Cardiac muscle cell (in vitro differentiated cells and primary cell): ENCODE measurements at places on chromosomes 11 and 22.
A peak's percentile ranks its signal among the peaks of the same experiment; 100 is the strongest.

DNA sequence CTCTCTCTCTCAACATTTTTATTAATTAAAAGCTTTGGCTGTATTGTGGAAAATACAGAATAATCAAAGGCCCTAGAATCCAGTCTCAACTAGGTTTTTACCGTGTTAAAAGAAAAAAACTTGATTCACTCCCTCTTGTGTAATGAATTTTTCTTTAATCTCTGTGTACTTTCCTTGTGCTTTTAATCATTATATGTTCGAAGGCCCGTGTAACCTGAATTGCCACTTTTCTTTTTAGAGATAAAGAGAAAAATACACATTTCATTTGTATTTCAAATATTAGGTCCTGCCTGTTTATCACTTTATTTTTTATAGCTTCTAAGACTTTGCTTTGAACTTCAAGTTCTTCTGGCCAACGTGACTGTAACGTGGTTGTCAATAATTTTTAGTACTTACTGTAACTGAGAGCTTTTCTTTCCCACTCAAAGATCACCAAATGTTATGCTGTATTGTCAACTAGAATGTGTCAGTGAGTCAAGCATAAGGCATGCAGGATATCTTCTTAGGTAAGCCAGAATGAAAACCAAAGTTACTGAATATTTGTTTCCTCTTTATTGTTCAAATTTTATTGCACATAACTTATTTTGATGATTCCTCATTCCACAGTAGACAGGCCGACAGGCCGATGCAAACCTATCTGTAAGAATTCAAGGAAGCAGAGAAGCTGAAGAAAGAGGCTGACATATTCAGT, 23.3 kb upstream of the FAR1 start:
- no peaks in the 10 kb centered on the region for H3K36me3 ChIP-seq
- H3K27me3 ChIP-seq, result no peaks in the 10 kb centered on the region
- H3K4me3 ChIP-seq, result no peak overlapping the region
- H3K27ac ChIP-seq, result no peak overlapping the region

- peak overlapping the region; percentile 88 for H3K27ac ChIP-seq
- H3K4me1 ChIP-seq, result peaks cover 51% of the 10 kb centered on the region
- no peaks in the 10 kb centered on the region for H3K36me3 ChIP-seq
- DNase-seq, result no peak
Observed at GRCh38 chr11:100302824-100303223, 384.3 kb upstream of the ARHGAP42 start.

DNA sequence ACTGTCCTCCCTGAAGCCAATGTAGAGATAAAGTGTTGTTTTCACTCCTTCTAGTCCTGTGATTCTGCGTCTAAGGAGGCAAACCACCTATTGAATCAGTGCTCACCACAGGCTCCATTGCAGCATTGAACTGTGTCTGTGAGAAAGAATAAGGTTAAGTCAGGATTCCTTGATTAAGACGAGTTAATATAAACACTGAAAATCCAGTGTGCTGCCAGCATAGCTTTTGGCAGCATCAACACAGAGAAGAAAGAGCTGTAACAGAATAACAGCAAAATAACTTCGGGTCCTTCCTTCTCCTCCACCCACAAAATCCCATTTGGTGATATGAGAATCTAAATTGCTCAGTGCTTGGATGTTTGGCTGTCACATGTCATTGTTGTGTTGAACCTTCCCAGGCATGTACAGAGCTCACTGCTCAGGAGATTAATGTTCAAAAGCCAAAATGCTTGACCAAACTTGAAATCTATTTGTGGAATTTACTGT, 185.2 kb upstream of the DDI1 start:
- H3K4me3 ChIP-seq, result no peak overlapping the region
- H3K36me3 ChIP-seq, result no peaks in the 10 kb centered on the region
- no peaks in the 10 kb centered on the region for H3K27me3 ChIP-seq
- H3K4me1 ChIP-seq, result peaks cover 22% of the 10 kb centered on the region
- H3K27ac ChIP-seq, result no peak overlapping the region
- DNase-seq, result peak; percentile 70

- H3K27me3 ChIP-seq, result no peaks in the 10 kb centered on the region
- DNase-seq, result no peak
- H3K27ac ChIP-seq, result no peak overlapping the region
- H3K4me1 ChIP-seq, result peaks cover 32% of the 10 kb centered on the region
- no peaks in the 10 kb centered on the region for H3K36me3 ChIP-seq
Observed at GRCh38 chr22:43002202-43002586, 12.8 kb downstream of the PACSIN2 start.

GRCh38 chr11:131938351-131938751, 567.9 kb downstream of the NTM start:
- H3K4me1 ChIP-seq, result no peaks in the 10 kb centered on the region
- H3K27me3 ChIP-seq, result peaks cover 12% of the 10 kb centered on the region
- no peak overlapping the region for H3K4me3 ChIP-seq
- H3K36me3 ChIP-seq, result no peaks in the 10 kb centered on the region
- DNase-seq, result no peak

- H3K4me1 ChIP-seq, result no peaks in the 10 kb centered on the region
- H3K27ac ChIP-seq, result no peak overlapping the region
- no peak overlapping the region for H3K4me3 ChIP-seq
- H3K27me3 ChIP-seq, result no peaks in the 10 kb centered on the region
Observed at GRCh38 chr11:10377183-10377582, 72.3 kb downstream of the ADM start.

DNA sequence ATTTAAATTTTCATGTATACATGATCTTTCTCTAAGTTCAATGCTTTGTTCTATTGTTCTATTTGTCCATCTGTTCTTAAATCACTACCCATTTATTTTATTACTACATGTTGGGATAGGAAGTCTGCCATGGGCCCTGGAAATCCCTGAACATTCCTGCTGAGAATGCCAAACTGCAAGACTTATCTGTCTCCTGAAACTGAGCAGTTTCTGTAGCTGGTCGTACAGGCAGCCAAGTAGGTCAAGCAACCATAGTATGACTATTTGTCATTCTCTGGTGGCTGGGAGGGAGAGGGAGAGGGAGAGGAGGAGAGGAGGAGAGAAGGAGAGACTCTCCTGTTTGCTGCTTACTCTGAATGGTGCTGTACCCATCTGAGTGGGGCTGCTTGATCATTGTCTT, 82.8 kb upstream of the SNX19 start:
- H3K4me3 ChIP-seq, result no peak overlapping the region
- no peaks in the 10 kb centered on the region for H3K36me3 ChIP-seq
- peaks cover 4% of the 10 kb centered on the region for H3K27me3 ChIP-seq
- H3K4me1 ChIP-seq, result no peaks in the 10 kb centered on the region

- no peak overlapping the region for H3K4me3 ChIP-seq
- peaks cover 3% of the 10 kb centered on the region for H3K4me1 ChIP-seq
- no peak overlapping the region for H3K27ac ChIP-seq
- H3K36me3 ChIP-seq, result peaks cover 31% of the 10 kb centered on the region
Observed at GRCh38 chr22:49785046-49785521, 42.6 kb downstream of the BRD1 start.

GRCh38 chr11:68859123-68859522, 17.4 kb upstream of the CPT1A start:
- no peaks in the 10 kb centered on the region for H3K4me1 ChIP-seq
- no peak overlapping the region for H3K4me3 ChIP-seq
- H3K27me3 ChIP-seq, result peaks cover 19% of the 10 kb centered on the region
- no peak overlapping the region for H3K27ac ChIP-seq
- H3K36me3 ChIP-seq, result no peaks in the 10 kb centered on the region
- no peak for DNase-seq

GRCh38 chr11:69446108-69446507, 35.4 kb upstream of the LINC01488 start:
- H3K36me3 ChIP-seq, result no peaks in the 10 kb centered on the region
- H3K27me3 ChIP-seq, result no peaks in the 10 kb centered on the region
- no peak overlapping the region for H3K4me3 ChIP-seq
- DNase-seq, result peak; percentile 53
- H3K27ac ChIP-seq, result no peak overlapping the region
- H3K4me1 ChIP-seq, result peaks cover 9% of the 10 kb centered on the region

- H3K36me3 ChIP-seq, result peaks cover 2% of the 10 kb centered on the region
- no peak overlapping the region for H3K27ac ChIP-seq
- no peaks in the 10 kb centered on the region for H3K27me3 ChIP-seq
- H3K4me3 ChIP-seq, result no peak overlapping the region
- H3K4me1 ChIP-seq, result peaks cover 13% of the 10 kb centered on the region
Observed at GRCh38 chr11:113255096-113255495, 59.3 kb upstream of the TTC12 start.

GRCh38 chr11:118883368-118884071, at the start of gene CXCR5:
CXCR5 (plus strand) TSS chr11:118883892; CDS start chr11:118883942, 50 bp downstream.
- no peak for DNase-seq
- peaks cover 12% of the 10 kb centered on the region for H3K4me1 ChIP-seq
- H3K36me3 ChIP-seq, result no peaks in the 10 kb centered on the region
- no peak within 1 kb of the TSS for H3K4me3 ChIP-seq
- no peaks in the 10 kb centered on the region for H3K27me3 ChIP-seq
- no peak within 1 kb of the TSS for H3K27ac ChIP-seq

- no peaks in the 10 kb centered on the region for H3K36me3 ChIP-seq
- H3K4me3 ChIP-seq, result no peak overlapping the region
- no peaks in the 10 kb centered on the region for H3K4me1 ChIP-seq
- no peaks in the 10 kb centered on the region for H3K27me3 ChIP-seq
Observed at GRCh38 chr11:95346265-95346664, 115.3 kb upstream of the SESN3 start.

GRCh38 chr11:84022695-84023094, 736.5 kb upstream of the CCDC90B start:
- DNase-seq, result no peak
- H3K27me3 ChIP-seq, result no peaks in the 10 kb centered on the region
- peaks cover 13% of the 10 kb centered on the region for H3K4me1 ChIP-seq
- no peaks in the 10 kb centered on the region for H3K36me3 ChIP-seq
- no peak overlapping the region for H3K27ac ChIP-seq

GRCh38 chr11:121688860-121689614, 236.3 kb upstream of the SORL1-AS1 start:
- DNase-seq, result no peak
- H3K4me3 ChIP-seq, result no peak overlapping the region
- peaks cover 15% of the 10 kb centered on the region for H3K4me1 ChIP-seq
- H3K27me3 ChIP-seq, result no peaks in the 10 kb centered on the region
- H3K36me3 ChIP-seq, result no peaks in the 10 kb centered on the region

DNA sequence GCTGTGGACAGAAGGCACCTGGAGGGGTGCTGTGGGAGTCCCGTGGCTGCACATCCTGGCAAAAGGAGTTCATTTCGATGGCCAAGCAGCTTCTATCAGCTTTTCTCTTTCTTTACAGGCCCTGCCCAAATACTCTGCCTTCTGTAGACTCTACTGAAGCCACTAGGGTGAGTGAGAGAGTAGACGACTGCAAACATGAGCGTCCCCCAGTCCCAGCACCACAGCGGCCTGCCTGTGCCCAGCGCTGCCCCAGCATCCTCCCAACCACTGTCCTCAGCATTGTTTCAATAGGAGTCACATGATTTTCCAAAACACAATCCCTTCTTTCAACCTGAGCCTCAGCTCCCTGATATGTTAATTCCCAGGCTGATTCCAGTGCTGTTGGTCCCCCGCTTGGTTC, 110.0 kb downstream of the KIRREL3 start:
- H3K27ac ChIP-seq, result no peak overlapping the region
- no peaks in the 10 kb centered on the region for H3K27me3 ChIP-seq
- no peaks in the 10 kb centered on the region for H3K36me3 ChIP-seq
- no peak for DNase-seq

DNA sequence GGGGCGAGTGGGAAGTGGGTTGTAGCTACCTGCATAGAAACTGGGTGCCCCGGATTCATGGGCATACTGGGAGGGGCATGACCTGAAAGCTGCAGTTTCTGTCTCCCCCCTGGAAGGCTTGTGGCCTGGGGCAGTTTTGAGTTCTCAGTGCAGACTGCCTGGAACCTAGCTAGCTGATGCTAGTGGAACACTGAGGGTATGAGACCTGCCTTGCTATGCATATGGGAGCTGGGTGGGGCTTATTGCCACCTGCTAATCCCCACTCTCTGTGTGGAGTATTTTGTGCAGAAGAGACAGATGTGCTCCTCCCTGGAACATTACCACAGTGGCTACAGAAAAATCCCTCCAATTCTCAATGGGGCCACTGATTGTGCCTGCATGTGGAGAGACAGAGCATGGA, 11.7 kb upstream of the OR56B4 start:
- no peak overlapping the region for H3K4me3 ChIP-seq
- H3K27ac ChIP-seq, result no peak overlapping the region
- no peak for DNase-seq
- no peaks in the 10 kb centered on the region for H3K36me3 ChIP-seq

DNA sequence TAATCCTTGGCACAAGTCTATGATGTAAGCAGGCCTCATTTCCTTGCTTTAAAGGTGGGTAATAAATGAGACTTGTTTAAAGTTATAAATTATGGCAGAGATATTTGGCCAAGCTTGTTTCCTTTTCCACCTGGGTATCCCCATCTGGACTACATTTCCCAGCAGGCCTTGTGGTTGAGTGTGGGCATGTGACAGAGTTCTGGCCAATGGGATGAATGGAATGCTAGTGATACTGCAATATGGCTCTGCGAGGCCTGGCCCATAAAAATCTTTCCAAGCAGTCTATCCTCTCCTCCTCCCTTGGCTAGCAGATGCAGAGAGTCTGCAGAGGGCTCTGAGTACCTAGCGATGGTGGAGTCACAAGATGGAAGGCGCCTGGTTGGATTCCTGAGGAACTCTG, 102.5 kb downstream of the TIMP3 start:
- H3K36me3 ChIP-seq, result no peaks in the 10 kb centered on the region
- no peak overlapping the region for H3K4me3 ChIP-seq
- H3K27me3 ChIP-seq, result no peaks in the 10 kb centered on the region

DNA sequence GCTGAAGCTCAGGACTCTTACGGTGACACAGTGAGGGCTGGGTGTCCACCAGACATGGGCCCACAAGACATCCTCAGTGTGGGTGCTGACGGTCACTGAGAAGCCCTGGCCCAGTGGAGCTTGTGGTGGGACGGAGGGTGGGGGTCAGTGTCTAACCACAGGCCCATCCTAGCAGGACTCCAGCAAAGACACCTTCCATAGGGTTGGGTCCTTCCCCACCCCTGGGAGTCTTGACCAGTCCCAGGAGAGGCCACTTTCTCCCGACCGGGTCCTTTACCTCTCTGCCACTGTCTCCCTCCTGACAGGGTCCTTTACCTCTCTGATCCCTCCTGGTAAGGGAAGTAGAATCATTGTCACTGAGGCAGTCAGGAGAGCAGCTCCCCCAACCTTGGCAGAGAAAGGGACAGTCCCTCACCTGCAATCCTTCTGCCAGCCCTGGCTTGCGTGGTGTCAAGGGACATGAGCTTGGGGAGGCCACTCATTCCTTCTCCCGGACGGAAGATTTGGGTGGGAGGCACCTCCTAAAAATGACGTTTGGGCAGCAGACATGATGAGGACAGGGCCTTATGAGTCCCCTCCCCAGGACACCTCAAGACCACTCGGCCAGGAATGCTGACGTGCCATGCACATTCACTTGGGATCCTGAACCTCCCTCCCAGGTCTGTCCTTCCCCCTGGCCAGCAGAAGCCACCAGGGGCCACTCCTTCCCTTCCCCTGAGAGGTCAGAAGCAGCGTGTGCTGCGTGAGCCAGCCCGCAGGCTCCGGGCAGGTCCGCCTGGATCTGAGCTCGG, 91.5 kb upstream of the FGF3 start:
- no peaks in the 10 kb centered on the region for H3K27me3 ChIP-seq
- H3K36me3 ChIP-seq, result no peaks in the 10 kb centered on the region
- no peak for DNase-seq
- no peak overlapping the region for H3K27ac ChIP-seq
